Breast epithelium (tissue), 4 donors: ENCODE measurements at places on chromosomes 4 and X. TPM values are rescaled to one million over a fixed set of nuclear protein-coding genes. Genes with fewer than 3 reads are reported as not detected.

GRCh38 chrX:133495464-133496391, 80.4 kb upstream of the GPC4 start:
- no peak for DNase-seq

GRCh38 chr4:142917678-142918077, 71.6 kb upstream of the INPP4B start:
- no peak for DNase-seq

GRCh38 chr4:123937581-123937980, 541.0 kb downstream of the SPRY1 start:
- no peak for DNase-seq

- no peak for DNase-seq
These were observed 79.1 kb downstream of the AMOT start for GRCh38 chrX:112761242-112762207.

DNA sequence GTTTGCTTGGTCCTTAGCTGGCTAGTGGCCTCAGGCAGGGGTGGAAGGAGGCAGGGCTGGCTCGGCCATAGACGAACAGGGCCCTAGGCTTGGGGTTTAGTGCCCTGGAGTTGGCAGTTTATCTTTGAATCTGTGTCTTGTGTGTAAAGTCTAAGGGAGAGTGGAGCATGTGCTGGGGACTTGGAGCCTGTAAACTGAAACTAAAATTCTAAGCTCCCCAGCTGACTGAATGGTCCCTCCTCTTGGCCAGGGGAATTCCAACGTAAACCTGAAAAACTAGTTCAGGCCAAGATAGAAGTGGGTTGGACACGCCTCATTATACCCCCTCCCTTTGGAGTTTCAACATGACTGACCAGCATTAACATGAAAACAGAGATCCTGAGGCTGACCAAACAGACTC, 46.1 kb upstream of the GPR78 start:
- peak; percentile 74 for DNase-seq

DNA sequence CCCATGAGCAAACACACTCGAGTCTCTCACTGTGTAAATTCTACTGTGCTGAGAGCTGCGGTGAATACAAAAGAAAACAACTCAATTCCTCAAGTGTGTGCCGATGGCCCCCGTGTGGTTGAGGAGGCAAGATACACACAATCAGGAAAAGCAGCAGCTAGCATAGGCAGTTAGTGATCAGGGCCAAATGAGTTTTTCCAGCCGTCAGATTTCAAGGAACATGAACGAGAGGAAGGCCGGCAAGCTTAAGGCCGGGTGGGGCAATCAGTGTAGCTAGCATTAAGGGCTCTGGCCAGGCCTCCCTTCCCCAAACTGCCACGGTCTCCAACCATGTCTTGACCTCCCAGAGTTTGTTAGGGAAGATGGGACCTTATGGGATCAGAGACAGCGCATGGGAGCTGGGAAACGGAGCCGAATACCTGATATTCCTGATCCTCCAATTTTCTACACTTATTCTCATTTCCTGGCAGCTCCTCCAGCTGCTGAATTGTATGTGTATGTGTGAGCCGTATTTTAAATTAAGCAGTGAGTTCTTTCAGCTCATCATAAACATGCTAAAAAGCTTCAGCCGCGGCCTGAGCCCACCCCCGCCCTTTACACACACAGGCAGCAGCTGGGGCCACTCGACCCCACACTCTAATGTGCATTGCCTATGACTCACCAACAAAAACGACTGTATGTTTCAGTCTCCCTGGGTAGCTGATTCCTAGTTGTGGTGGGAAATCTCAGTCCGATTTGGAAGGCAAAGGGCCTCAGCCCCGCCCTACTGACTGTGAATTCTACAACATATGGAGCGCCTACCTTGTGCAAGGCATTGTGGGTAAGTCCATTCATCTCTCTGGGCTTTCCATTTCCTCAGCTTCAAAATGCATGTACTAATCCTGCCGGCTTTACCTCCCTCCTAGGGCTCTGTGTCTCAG, 59.9 kb downstream of the RTL9 start:
- no peak for DNase-seq

DNA sequence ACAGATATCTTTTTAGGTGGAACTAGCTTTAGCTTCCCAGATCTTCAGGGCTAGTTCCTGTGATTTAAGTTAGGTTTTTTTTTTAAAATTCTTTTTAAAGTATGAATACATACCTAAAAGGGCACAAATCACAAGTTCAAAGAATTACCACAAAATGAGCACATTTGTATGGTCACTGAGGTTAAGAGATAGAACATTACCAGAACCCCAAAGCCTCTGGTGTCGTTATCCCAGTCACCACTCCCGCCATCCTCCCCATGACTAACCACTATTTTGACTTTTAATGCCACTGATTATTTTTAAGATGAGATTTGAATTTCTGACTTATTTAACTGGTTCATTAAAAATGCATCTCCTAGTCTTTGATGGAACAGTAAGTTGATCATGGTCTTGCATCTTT, 5.4 kb downstream of the PGK1 start:
- DNase-seq: no peak

GRCh38 chrX:55715847-55716246, 1.7 kb upstream of the RRAGB start:
- DNase-seq: no peak

DNA sequence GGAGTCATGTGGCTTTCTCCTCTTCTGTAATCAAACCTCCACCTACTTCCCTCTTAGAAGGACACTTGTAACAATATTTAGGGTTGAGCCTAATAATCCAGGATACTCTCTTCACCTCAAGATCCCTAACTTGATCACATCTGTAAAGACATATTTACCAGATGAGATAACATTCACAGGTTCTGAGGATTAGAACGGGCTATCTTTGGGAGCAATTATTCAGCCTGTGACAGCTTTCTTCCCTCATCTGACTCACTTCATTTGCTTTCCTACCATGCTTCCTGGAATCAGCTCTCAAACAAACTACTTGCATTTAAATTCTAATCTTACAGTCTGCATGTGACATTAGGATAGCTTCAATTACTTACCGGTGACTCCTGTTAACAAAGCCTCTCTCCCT, 133.5 kb upstream of the NDST3 start:
- no peak for DNase-seq

- no peak for DNase-seq
These were observed 254.5 kb downstream of the UNC5C start for GRCh38 chr4:95294321-95294720.

The ETNPPL gene
- not detected for total RNA-seq

The PGAM4 gene
- total RNA-seq: not detected

The PNMA6F gene
- total RNA-seq: not detected

The OTC gene
- 0.29 TPM for total RNA-seq
